ENCODE measurements at places on chromosomes 4 and X.
A peak's percentile ranks its signal among the peaks of the same experiment; 100 is the strongest.

- no peak for DNase-seq
These were observed 26.2 kb upstream of the BOD1L1 start for GRCh38 chr4:13653766-13654161.

- DNase-seq: peak; percentile 0
These were observed 38.0 kb upstream of the EMCN start for GRCh38 chr4:100555611-100556337.

DNA sequence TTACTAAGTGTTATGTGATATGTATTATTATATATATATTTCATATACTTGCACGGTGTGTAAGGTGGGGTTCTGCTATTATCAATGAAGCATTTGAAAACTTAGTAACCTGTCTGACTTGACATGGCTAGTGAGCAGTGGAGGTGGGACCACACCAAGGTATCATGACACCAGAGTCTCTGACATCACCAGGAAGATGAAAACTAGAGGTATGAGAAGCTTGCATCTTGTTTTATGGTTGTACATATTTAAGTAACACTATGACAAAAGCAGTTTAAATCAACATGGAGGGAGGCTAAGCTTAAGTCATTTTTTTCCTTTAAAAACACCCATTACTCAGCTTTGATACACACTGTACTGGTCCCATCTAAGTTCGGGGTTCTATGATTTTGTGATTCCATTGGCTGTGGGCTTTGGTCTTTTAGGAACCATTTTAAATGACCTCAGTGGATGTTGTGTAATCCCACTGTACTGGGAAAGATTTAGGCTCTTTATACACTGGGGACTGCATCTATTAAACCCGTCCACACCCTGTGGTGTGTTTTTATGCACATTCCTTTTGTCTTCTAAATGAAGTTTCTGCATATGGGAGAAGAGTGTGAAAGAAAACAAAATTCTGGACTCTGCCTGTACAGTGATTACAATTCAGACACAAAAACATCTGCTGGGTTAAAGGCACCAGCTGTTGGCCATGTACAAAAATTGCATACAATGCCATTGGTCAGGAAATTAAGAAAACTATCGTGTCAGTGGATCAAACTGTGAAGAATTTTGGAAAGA lies 570.6 kb downstream of the SPRY1 start:
- DNase-seq: peak; percentile 86

GRCh38 chrX:9062641-9063040 lies 28.7 kb upstream of the FAM9B start:
- DNase-seq: no peak

DNA sequence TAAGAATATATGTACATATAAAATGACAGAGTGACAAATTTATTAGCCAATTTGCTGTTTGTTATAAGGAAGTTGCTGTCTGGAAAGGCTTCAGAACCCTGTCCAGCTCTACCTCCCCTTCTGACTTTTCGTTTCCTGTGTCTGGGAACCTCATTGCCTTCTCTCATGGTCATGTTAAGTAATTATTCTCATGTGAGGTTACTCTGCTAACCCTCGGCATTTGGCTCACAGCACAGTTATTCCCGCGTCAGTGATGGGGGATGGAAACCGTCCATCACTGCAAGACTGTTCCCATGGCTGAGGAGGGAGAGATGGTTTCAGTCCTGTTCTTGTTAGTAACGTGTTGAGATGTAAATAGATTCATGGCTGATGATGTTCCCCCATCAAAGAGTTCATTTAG lies 11.9 kb downstream of the EDNRA start:
- peak; percentile 85 for DNase-seq

Measured in AG10803 (cell line).